Hepatic stellate cell (primary cell): ENCODE measurements at places on chromosomes 5 and 9.

- DNase-seq = no peak
These were observed 1.3 kb downstream of the SLC6A3 start for GRCh38 chr5:1443991-1444360.

DNA sequence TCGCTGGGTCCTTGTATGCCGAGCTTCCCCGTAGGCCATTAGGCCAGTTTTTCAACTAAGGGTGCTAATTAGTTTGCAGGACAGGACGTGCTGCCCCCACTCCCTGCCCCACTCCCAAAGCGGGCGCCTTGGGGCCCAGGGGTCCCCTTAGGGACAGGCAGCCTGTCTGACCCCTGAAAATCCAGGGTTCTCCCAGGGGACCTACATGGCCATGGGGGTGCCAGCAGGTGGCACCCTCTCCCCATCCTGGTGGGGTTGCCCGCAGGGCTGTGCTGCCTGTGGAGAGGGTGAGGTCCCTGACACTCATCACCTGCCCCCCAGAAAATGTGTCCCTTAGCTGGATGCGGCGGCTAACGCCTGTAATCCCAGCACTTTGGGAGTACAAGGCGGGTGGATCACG is 8.5 kb upstream of the CCDC187 start:
- DNase-seq = peak; percentile 89

DNA sequence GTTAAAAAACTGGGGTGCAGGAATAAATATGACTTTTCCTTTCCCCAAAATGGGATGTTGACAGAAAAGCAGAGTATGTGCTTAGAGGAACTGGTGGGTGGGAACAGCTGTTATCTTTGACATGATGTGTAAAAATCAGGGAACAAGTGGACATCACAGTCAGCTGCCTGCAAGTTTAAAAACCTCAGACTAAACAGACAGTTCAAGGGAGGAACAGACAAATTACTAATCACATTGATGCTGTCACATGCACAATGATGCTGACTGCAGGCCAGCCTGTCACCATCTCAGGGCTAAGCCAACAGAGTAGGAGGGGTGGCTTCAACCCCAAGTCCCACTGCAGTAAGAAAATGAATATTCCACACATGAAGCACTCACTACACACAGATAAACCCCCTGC is 38.2 kb upstream of the UBAP2 start:
- DNase-seq = no peak

- DNase-seq = peak; percentile 73
These were observed 49.2 kb upstream of the TNC start for GRCh38 chr9:115167175-115167574.

DNA sequence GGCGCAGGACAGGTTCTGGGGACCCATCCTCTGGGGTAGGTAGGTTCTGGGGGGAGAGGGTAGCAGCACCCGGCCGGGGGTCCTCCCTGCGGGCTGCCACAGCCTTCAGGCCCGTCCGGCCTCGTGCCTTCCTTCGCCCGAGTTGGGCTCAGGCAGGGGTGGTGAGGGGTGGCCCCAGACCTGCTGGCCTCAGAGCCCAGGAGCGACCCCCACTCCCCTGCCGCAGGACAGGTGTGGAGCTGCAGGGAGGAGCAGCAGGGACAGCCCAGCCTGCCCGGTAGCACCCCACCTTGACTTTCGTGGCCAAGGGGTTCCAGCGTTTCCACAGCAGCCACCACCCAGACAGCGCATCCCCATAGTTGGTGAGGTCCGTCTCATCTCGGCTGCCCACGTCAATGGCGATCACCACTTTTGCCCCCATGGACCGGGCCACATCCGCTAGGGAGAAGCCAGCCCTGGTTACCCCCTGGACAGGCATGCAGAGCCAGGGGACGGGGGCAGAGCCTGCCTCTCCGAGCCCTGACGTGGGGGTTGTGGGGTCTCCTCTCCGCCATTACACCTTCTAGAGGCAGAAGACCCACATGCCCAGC is 3.4 kb upstream of the NSMF start:
- DNase-seq = no peak
